Natural killer cell treated with Interleukin-12 subunit alpha and Interleukin-12 subunit beta and Interleukin-15 and Interleukin-18, amount 100 ng/mL, for 72 hours (primary cell): ENCODE measurements at places on chromosomes 2 and 18. TPM values are rescaled to one million over a fixed set of nuclear protein-coding genes. Genes with fewer than 3 reads are reported as not detected.

The FABP1 gene
- not detected for total RNA-seq

The SERPINB3 gene
- total RNA-seq = not detected

The NCKAP5 gene
- total RNA-seq = not detected

The IL36G gene
- not detected for total RNA-seq

The GRP gene
- not detected for total RNA-seq

- no peak overlapping the region for H3K27ac ChIP-seq
- peaks cover 15% of the 10 kb centered on the region for H3K27me3 ChIP-seq
- H3K4me1 ChIP-seq = no peaks in the 10 kb centered on the region
- no peaks in the 10 kb centered on the region for H3K36me3 ChIP-seq
These were observed 65.8 kb upstream of the ALK start for GRCh38 chr2:29987146-29987545.

DNA sequence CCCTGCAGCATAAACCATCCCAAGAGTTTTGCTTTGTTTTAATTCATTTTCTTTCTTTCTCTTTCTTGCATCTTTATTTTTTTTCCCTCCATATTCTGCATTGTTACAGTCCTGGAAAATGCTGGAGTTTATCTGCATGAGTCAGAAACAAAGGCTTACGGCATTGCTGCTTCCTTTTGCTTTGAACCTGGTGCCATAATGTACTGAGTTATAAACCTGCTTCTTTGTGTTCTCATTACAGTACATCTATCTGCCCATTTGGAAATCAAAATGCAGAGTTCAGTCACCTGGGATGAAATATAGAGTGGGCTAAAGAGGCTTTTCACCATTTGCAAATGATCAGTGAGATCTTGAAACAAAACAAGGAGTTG lies 1009.2 kb upstream of the FANCL start:
- no peak overlapping the region for H3K4me3 ChIP-seq
- H3K4me1 ChIP-seq = no peaks in the 10 kb centered on the region
- no peaks in the 10 kb centered on the region for H3K27me3 ChIP-seq
- no peak for DNase-seq

- no peak overlapping the region for H3K27ac ChIP-seq
- H3K4me1 ChIP-seq = no peaks in the 10 kb centered on the region
- peaks cover 11% of the 10 kb centered on the region for H3K27me3 ChIP-seq
- DNase-seq = no peak
- H3K4me3 ChIP-seq = no peak overlapping the region
- H3K36me3 ChIP-seq = no peaks in the 10 kb centered on the region
These were observed 32.8 kb upstream of the TANC1 start for GRCh38 chr2:158935617-158936016.

DNA sequence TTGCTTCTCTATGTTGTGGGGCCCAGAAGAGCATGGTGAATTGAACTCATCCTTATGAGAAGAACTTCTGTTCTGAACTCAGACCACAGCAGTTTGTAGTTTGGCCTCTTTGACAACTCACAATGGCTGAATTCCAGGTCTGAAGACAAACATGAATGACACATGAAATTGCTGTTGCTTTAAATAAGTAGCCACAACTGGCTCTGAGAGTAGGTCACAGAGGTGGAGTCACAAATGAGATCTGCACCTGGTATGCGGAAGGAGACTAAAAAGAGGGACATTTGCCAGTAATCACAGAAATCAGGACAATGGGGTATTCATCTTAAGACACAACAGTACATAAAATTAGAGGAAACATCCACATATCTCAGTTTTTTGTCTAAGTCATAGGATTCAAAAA lies 290.3 kb upstream of the MMADHC start:
- H3K4me3 ChIP-seq = no peak overlapping the region
- DNase-seq = no peak
- no peaks in the 10 kb centered on the region for H3K4me1 ChIP-seq
- H3K36me3 ChIP-seq = no peaks in the 10 kb centered on the region
- no peaks in the 10 kb centered on the region for H3K27me3 ChIP-seq
- no peak overlapping the region for H3K27ac ChIP-seq

GRCh38 chr2:20516646-20517341 lies 69.9 kb downstream of the RHOB start:
- peaks cover 6% of the 10 kb centered on the region for H3K36me3 ChIP-seq
- no peak for DNase-seq
- no peak overlapping the region for H3K27ac ChIP-seq
- peak overlapping the region; percentile 52 for H3K4me3 ChIP-seq

DNA sequence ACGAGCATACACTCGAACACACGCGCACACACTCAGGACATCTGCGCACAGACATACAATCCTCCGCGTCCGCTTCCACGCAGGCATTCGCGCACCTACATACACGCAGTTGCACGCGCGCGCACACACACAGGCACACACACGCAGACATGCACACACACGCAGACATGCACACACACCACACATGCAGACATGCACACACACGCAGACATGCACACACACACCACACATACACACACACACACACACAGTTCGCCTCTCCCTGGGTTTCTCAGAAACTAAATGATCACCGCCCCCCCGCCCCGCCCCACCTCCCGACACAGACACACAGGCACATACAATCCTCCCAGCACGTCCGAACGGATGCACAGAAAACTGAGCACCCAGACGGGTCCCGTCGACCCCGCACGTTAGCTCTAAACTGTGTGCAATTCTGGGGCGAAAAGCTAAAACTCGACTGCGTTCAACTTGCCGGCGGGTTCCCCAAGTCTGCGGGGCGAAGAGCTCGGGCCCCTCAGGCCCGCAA lies 1.0 kb downstream of the EPHA4 start:
- peak overlapping the region; percentile 96 for H3K4me3 ChIP-seq
- H3K27me3 ChIP-seq = peaks cover 60% of the 10 kb centered on the region
- H3K4me1 ChIP-seq = peaks cover 31% of the 10 kb centered on the region
- peak overlapping the region; percentile 88 for H3K27ac ChIP-seq
- H3K36me3 ChIP-seq = peaks cover 5% of the 10 kb centered on the region

GRCh38 chr18:27227721-27228120 lies 42.6 kb upstream of the CHST9 start:
- H3K27ac ChIP-seq = no peak overlapping the region
- no peaks in the 10 kb centered on the region for H3K4me1 ChIP-seq
- no peak overlapping the region for H3K4me3 ChIP-seq
- H3K36me3 ChIP-seq = peaks cover 9% of the 10 kb centered on the region
- DNase-seq = no peak

DNA sequence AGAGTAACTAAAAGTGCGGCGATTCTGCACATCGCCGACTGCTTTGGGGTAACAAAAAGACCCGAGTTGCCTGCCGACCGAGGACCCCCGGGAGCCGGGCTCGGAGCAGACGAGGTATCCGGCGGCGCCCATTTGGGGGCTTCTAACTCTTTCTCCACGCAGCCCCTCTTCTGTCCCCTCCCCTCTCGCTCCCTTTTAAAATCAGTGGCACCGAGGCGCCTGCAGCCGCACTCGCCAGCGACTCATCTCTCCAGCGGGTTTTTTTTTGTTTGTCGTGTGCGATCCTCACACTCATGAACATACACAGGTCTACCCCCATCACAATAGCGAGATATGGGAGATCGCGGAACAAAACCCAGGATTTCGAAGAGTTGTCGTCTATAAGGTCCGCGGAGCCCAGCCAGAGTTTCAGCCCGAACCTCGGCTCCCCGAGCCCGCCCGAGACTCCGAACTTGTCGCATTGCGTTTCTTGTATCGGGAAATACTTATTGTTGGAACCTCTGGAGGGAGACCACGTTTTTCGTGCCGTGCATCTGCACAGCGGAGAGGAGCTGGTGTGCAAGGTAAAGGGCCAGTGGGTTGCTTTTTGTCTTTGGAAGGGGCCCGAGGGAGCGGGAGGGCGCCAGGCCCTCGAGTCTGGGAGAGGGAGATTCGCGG lies 1.4 kb downstream of the TRIB2 start:
- peaks cover 62% of the 10 kb centered on the region for H3K4me1 ChIP-seq
- no peaks in the 10 kb centered on the region for H3K27me3 ChIP-seq
- H3K36me3 ChIP-seq = no peaks in the 10 kb centered on the region
- peak overlapping the region; percentile 81 for H3K27ac ChIP-seq

DNA sequence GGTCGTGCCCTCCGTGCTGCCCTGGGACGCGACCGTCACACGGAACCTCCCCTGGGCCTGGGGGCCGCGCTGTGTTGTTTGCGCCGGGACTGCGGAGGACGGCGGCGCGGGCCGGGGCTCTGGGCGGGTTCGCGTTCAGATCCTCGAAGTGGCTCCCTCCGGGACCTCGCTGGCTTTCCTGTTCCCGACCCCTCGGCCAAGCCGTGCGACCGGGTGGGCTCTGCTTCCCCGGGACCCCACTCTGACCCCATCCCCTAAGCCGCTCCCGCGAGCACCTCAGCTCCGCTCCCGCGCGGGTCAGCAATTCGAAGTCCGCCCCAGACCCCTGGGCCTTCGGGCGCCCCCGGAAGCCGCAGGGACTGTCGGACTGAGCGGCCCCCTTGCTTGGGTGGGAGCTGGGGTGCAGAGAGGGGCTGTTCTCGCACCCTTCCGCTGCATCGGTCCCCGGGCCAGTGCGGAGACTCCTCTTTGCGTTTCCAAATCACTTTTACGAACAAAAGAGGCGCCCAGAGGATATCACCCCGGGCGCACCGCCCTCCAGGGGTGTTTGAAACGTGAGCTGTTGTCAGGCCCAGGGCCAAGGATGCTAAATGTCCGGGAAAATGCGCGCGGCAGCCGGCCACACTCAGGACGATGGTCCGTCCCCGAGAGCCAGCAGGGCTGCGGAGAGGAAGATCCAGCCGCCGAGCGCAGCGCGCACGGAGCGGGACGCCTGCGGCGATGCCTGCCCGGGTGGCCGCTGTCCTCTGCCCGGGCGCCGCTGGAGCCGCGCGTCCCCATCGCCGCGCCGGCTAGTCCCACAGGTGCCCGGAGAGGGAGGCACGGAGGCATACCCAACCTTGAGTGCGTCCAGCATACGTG lies 73.5 kb downstream of the ZCCHC2 start:
- no peak for DNase-seq
- no peak overlapping the region for H3K27ac ChIP-seq
- H3K36me3 ChIP-seq = no peaks in the 10 kb centered on the region
- no peaks in the 10 kb centered on the region for H3K4me1 ChIP-seq

DNA sequence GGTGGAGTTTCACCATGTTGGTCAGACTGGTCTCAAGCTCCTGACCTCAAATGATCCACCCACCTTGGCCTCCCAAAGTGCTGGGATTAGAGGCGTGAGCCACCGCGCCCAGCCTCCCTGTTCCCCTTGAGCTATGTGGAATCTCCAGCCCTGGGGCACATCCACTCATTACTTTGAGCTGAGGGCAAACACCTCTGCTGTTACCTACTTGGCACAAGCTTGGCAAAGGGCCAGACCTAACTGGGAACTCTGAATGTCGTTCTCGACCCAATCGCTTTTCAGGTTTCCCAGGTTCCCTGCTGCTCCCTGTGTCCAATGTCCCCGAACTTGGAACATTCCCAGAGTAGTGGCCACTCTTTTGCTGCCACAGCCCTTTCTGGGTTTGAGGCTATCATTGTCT lies 40.6 kb downstream of the CHST10 start:
- H3K4me1 ChIP-seq = no peaks in the 10 kb centered on the region
- no peak for DNase-seq
- H3K4me3 ChIP-seq = no peak overlapping the region
- H3K27me3 ChIP-seq = peaks cover 34% of the 10 kb centered on the region
- H3K27ac ChIP-seq = no peak overlapping the region
- H3K36me3 ChIP-seq = peaks cover 9% of the 10 kb centered on the region

GRCh38 chr2:15092691-15093090 lies 460.2 kb downstream of the LRATD1 start:
- no peak for DNase-seq
- no peaks in the 10 kb centered on the region for H3K36me3 ChIP-seq
- no peak overlapping the region for H3K4me3 ChIP-seq
- H3K4me1 ChIP-seq = peaks cover 7% of the 10 kb centered on the region
- no peaks in the 10 kb centered on the region for H3K27me3 ChIP-seq

DNA sequence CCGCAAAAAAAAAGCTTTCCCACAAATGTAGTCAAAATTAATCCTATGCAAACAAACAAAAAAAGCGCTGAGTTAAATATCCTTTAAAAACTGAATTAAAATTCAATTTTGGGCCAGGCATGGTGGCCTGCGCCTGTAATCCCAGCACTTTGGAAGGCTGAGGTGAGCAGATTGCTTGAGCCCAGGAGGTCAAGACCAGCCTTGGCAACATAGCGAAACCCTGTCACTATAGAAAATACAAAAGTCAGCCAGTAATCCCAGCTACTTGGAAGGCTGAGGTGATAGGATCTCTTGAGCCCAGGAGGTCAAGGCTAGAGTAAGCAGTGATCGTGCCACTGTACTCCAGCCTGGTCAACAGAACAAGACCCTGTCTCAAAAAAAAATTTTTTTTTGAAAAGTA lies 8.8 kb upstream of the MARCHF7 start:
- no peak overlapping the region for H3K4me3 ChIP-seq
- DNase-seq = no peak
- H3K27ac ChIP-seq = no peak overlapping the region

GRCh38 chr18:56927786-56928185 lies 219.1 kb upstream of the BOD1L2 start:
- no peaks in the 10 kb centered on the region for H3K27me3 ChIP-seq
- DNase-seq = no peak
- H3K27ac ChIP-seq = no peak overlapping the region
- peaks cover 20% of the 10 kb centered on the region for H3K4me1 ChIP-seq

- no peak overlapping the region for H3K4me3 ChIP-seq
- H3K27ac ChIP-seq = no peak overlapping the region
- no peak for DNase-seq
- H3K36me3 ChIP-seq = no peaks in the 10 kb centered on the region
- peaks cover 15% of the 10 kb centered on the region for H3K4me1 ChIP-seq
These were observed 184.1 kb upstream of the ACVR2A start for GRCh38 chr2:147660680-147661079.

- H3K27ac ChIP-seq = no peak overlapping the region
- peaks cover 35% of the 10 kb centered on the region for H3K27me3 ChIP-seq
- peaks cover 25% of the 10 kb centered on the region for H3K4me1 ChIP-seq
- DNase-seq = no peak
- no peaks in the 10 kb centered on the region for H3K36me3 ChIP-seq
These were observed 3.5 kb downstream of the NCKAP1 start for GRCh38 chr2:183034806-183035205.

GRCh38 chr2:188979187-188980114 lies 5.3 kb downstream of the COL3A1 start:
- DNase-seq = no peak
- no peaks in the 10 kb centered on the region for H3K27me3 ChIP-seq
- H3K27ac ChIP-seq = no peak overlapping the region
- H3K4me1 ChIP-seq = no peaks in the 10 kb centered on the region

DNA sequence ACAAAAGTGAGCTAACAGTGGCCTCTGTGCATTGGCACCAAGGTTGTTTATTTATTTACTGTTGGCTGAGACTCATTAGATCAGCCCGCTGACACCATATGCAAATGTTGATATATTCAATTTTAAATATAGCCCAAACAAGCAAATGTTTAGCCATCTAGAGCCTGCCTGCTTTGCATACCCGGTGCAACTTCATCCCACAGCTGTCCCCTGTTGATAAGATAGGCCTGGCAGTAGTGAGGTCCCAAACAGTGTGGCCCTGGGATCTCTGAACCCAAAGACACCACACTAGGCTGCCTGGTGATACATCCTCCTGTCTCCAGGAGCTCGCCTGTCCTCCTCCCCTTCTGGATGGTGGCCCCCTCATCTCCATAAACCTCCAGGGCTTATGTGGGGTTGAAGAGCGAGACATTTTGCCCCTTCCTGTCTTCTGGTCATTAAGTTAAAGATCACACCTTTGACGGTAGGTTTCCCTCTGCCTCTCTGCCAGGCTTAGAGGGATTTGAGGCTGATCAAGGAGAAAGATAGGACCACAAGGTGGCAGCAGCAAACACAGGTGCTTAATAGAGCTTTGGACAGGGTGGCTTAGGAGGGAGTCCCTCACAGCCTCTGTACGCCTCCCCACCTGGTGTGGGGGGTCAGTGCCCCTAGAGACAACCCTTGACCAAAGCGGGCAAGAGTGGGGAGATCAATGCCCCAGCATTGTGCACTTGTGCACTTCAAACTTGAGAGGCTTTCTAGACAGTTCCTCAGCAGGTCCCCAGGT lies 23.7 kb upstream of the MYO5B start:
- peaks cover 13% of the 10 kb centered on the region for H3K36me3 ChIP-seq
- H3K4me3 ChIP-seq = no peak overlapping the region
- DNase-seq = no peak
